ENCODE measurements at places on chromosomes 7 and 10.

DNA sequence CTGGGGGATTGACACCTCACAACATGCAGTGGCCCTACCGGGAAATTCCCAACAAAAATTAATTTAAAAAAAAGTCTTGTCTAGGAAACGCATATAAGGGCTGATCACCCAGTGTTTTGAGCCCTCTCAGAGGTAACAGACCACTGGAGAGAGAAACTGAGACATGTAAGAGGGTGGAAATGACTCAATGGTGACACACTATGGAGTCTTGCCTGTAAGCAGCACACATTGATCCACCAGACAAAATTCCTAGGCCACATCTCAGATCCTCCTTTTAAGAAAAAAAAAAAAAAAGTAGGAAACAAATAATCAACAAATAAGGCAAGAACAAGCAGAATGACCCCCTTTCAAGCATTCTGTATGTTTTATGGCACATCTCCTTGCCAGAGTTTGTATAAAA, 296.2 kb downstream of the MAGI2 start:
- DNase-seq, result no peak

GRCh38 chr10:90587081-90587491, 270.8 kb downstream of the HTR7 start:
- DNase-seq, result peak; percentile 33

- DNase-seq, result no peak
Measured at GRCh38 chr7:131533151-131533559, 23.3 kb downstream of the PODXL start.

DNA sequence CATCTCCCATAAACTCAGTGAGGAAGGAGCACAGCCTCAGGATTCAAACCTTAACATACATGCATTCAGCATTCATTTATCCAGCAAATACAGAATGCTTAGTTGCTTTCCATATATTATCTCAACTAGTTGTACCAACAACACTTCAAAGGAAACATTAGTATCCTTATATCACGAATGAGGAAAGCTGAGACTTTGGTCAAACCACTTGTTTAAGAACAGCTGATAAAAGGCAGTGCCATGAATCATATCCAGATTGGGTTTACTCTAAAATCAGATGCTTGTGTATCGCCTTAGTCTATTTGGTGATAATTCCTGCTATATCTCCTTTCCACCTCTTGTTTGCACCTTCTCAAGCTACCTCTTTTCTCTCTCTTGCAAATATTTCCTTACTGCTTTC, 1.9 kb upstream of the CPED1 start:
- no peak for DNase-seq

DNA sequence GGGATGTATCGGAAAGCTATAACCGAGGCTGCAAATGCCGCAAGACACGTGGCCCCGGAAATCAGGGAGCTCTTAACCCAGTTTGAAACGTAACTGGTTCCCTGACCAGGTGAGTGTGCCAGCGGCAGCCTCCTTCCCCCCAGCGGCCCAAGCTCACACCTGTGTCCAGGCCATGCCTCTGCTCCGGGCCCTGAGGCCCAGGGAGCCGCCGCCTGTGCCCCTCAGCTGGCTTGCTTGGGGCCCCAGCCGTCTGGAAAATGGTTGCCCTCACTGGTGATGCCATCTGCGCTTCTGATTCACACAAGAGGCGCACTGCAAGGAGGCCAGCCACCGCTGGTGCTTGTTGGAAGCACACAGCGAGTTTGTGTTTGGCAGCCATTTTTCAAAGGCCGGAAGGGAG, 9.2 kb downstream of the PWWP2B start:
- DNase-seq, result no peak

- DNase-seq, result no peak
Measured at GRCh38 chr7:87369216-87369615, 23.8 kb downstream of the CROT start.

- peak; percentile 27 for DNase-seq
Measured at GRCh38 chr10:78371136-78371535, 337.5 kb downstream of the RPS24 start.

DNA sequence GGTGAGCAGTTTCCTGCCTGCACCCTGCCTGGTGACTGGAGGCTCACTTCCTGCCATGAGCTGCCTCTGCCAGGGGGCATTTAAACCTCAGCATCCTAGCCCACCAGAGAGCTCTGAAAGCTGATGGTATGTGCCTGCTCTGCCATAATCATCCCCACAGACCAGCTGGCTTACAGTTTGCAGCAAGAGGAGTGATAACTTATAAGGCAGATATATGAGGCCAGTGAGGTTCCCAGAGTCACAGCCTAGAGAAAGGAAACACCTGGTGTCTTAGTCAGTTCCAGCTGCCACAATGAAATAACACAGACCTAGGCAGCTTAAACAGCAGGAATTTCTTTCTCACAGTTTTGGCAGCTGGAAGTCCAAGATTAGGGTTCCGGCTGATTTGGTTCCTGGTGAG, 232.0 kb downstream of the PAXIP1 start:
- DNase-seq, result no peak

DNA sequence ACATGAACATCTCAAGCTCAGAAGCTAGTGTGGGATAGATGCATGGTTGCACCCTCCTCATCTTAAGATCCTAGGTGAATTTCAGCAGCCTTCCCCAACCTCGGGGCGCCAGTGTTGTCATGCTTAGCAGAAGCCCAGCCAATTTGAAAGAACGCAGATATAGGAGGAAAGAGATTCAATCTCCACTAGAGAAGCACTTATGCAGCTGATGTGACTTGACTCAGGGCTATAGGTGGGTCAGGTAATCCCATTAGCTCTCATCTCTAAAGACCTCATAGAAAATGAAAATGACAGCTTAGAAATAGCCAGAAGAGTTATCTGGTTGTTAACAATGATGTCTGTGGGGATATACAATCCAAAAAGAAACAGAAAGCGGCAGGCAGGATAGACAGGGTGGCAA, 310.5 kb downstream of the GPAM start:
- DNase-seq, result no peak

GRCh38 chr10:127947211-127947610, 40.3 kb downstream of the PTPRE start:
- no peak for DNase-seq

DNA sequence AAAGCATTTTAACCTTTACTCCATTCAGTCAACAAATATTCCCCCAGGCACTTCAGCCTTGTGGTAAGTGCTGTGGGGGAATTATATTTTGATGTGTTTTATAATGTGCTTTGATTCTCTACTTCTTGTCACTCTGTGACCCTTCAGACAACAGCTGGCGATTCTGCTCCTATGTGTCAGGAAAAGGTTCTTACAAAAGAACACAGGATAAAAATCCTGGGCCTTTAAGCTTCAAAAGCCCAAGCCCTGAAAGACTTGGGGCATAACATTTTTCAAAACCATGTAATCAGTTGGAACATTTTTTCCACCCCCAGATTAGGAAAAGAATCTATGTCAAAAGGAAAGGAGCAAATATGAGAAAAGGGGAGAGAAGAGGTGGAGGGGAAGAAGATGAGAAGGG, 37.8 kb upstream of the LRRC17 start:
- peak; percentile 33 for DNase-seq

GRCh38 chr10:96276831-96277230, 5.5 kb upstream of the BLNK start:
- DNase-seq, result no peak

- DNase-seq, result peak; percentile 74
Measured at GRCh38 chr10:75612904-75613684, 181.7 kb downstream of the LRMDA start.

- no peak for DNase-seq
Measured at GRCh38 chr7:1101563-1102431, 13.9 kb downstream of the GPER1 start.

DNA sequence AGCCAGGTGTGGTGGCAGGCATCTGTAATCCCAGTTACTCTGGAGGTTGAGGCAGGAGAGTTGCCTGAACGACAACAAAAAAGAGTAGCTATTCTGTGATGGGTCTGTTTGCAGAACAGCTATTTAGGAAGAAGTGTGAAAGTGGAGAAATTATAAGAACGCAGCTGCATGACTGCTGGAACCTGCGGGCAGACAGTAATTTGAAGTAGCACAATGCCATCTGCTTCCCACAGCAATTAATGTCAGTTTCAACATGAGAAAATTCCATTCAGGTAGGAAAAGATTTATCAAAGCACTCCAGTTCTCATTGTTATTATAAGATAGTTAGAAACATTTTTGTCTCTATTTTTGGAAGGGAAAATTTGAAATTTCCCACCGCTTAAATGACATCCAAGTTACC, 21.5 kb downstream of the LAMB1 start:
- no peak for DNase-seq

- peak; percentile 71 for DNase-seq
Measured at GRCh38 chr10:17951868-17952371, at the start of gene SLC39A12. TSS of gene SLC39A12 (plus strand) at chr10:17951918. CDS start at chr10:17953277, 1,359 bp downstream.

Data from fibroblast of skin of scalp (primary cell).